ENCODE measurements at places on chromosomes 2 and 18. TPM values are rescaled to one million over a fixed set of nuclear protein-coding genes. Genes with fewer than 3 reads are reported as not detected.

The POTEF gene
- total RNA-seq = 0.25 TPM

The TUBB8B gene
- not detected for total RNA-seq

GRCh38 chr2:173929441-173929840, 35.7 kb downstream of the SP3 start:
- DNase-seq = no peak

The AQP12B gene
- total RNA-seq = not detected

The OTOS gene
- total RNA-seq = not detected

The SERPINB10 gene
- not detected for total RNA-seq

DNA sequence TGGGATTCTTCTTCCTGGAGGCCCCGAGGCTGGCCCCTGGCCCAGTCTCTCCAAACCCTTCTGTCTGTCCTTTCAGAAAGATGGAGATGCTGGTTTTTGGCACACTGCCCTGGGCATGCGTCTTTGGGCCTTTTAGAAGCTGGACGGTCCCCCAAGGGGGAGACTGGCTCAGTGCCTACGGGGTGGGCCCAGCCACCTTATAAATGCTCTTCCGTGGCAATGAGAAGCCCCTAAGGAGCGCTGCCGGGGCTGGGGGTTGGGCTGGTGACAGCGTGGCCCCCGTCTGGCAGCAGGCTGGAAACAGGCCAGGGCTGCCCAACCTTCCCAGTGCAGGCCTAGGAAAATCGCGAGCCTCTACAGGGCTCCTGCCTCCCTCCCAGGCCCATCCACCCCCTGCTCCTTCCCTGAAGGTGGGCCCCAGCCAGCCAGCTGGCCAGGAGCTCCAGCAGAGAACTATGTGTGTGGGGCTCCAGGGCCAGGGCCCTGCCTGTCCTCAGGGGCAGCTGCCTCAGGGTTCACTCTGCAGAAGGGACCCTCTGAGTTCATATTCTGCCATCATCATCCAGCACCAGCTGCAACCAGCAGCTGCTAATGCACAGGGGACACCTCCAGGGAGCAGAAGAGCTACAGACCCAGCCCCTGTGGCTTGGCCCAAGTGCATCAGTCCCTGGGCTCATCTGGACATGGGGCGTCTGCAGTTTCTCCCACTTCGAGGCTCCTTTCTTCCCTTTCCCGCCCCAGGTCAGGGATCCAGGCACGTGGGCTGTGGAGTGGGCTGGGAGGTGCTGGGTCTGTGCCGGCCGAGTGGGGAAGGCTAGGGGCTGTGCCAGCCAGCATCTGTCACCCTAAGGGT, 107.6 kb upstream of the OTOS start:
- DNase-seq = no peak

The GNAL gene
- total RNA-seq = 0.51 TPM

The C2orf66 gene
- total RNA-seq = under 0.01 TPM

The FAM124B gene
- 48.8 TPM for total RNA-seq

- DNase-seq = no peak
Observed at GRCh38 chr2:27960237-27960912, 69.8 kb downstream of the BABAM2 start.

The EGR4 gene
- total RNA-seq = not detected

- DNase-seq = no peak
Observed at GRCh38 chr2:111904726-111905474, 6.5 kb downstream of the MERTK start.

DNA sequence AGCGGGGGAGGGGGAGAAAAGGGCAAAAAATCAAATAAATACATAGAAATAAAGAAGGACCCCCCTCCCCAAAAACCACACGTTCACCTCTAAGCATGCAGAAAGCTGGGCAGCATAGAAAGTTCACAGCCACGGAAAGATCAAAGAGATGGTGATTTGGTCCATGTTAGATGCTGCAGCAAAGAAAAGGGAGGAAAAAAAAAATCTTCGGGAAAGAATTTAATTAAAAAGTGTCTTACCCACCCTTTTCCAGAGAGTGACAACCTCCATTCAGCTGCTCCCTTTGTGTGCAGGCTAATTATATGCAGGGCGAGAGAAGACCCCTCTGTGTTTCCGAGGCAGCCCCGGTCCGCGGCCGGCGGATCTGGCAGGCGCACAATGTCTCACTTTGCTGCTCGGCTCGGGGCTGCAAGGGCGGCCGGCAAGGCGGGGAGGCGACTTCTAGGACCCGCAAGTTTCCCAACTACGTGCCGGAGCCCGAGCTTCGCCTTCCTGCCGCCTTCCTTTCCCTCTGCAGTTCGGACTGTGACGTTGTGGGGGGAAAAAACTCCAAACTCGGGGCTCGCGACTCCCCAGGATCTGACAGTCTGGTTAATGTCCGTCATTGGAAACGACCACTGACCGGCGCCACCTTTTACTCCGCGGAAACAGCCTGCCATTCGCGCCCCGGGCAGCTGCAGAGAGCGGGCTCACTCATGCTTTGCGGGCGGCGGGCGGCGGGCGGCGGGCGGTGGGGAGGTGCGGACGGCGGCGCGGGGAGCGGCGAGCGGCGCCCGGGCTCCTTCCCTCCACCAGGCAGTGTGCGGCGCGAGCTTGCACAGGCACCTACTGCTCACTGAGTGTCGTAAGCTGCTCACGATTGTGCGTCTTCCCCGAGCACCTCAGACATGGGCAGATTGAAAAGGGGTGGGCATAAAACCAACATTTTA, at the start of gene LRRTM1:
TSS of gene LRRTM1 (minus strand) at position 844 of the 929 bp plus-strand sequence. CDS start 933 bp downstream, outside the sequence.
- DNase-seq = no peak

DNA sequence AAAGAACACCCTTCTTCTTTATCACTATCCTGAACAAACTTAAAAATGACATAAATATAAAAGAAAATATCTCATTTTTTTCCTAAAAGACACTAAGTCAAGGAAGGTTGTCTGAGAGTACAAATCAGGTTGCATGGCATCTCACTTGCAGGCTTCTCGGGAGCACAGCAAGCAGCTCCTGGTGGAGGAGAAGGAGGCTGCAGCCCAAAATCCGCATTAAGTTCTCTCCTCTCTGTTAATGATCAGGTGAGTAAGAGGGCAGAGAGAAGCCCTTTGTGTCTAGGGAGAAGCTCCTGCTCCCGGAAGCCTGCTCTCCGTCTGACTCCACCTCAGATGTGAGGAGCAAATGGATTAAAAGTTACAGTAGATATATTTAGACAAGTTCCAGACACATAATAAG, 35.0 kb upstream of the DOK6 start:
- no peak for DNase-seq

DNA sequence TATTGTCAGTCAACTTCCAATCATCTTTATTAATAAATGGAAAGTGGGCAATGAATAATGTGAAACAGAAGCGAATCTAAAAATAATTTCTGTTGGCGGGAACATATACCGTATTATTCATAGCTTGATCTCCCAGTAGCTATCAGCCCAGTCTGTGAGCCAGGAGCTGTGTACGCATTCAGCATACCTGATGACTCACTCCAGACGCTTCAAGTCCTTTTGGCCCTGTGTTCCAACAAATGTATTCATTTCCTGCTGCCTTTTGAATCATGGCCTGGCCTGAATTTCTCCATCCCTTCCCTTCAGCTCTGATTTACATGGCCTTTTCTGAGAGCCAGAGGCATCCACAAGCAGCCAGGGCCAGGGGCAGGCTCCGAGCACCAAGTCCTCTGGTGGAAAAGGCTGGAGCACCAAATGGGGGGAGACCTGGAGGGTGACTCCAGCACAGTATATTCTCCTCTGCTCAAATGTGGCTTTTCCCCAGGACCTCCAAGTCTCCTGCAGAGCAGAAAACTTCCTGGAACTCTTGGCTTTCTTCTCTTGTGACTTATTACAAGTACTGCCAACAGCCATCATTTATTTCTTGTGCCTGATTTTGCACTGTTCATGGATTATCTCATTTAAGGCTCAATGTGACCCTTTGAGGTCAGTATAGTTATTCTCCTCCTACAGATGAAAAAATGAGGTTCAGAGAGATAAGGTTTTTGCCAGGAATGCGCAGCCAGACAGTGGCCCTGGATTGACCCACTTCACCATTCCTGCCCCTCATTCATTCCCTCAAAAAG, 108.7 kb downstream of the EN1 start:
- DNase-seq = peak; percentile 75

DNA sequence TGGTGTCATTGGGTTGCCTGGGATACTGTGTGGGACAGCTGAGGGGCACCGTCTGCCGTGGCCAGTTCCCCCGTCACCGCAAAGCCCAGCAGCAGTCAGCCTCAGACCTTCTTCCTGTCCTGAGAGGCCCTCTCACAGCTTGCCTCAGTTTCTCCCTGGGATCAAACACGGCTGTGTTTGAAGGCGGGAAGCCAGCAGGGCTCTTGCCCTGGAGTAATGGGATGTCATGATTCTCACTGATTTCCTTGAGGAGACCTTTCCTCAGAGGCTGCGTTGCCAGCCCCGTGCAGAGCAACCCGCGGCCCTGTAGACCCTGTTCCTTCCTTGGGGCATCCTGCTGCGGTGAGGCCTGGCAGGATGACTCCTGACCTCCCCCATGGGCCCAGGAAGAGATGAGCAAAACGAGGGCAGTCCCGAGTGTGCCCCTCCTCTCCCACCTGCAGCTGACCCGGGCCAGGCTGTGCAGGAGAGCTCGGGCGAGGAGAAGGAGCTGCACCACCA, 13.9 kb upstream of the NFATC1 start:
- DNase-seq = no peak

DNA sequence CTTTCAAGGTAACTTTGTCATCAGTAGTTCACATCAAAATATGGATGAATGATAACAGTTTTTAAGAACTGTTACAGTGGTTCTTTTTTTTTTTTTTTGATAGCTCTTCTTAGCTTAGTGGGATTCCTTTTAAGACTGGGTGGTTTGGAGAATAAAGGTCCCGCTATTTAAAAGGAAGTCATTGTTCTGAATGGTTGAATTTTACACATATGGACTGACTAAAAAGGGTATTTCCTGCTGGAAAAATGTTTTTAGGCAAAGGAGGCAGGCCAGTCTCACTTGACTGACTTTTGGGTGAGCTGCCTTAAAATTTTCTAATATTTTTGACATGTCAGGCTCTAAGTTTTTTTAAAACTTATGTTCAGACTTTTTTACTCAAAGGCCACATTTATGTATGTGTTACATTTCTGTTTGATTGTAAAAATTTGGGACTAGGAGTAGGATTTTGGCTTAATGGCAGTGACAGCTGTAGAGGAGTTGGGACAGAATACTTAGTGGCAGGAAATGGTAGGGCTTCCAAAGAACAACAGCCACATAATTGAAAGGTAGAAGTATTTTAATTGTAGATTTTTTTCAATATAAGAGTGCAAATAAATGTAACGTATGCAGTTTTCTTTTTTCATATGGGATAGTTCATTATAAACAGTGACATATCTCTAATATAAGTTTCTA, 13.7 kb downstream of the VAPA start:
- DNase-seq = no peak

The TRIM54 gene
- 0.51 TPM for total RNA-seq

- DNase-seq = no peak
Observed at GRCh38 chr2:100376836-100377235, 40.6 kb downstream of the CHST10 start.

DNA sequence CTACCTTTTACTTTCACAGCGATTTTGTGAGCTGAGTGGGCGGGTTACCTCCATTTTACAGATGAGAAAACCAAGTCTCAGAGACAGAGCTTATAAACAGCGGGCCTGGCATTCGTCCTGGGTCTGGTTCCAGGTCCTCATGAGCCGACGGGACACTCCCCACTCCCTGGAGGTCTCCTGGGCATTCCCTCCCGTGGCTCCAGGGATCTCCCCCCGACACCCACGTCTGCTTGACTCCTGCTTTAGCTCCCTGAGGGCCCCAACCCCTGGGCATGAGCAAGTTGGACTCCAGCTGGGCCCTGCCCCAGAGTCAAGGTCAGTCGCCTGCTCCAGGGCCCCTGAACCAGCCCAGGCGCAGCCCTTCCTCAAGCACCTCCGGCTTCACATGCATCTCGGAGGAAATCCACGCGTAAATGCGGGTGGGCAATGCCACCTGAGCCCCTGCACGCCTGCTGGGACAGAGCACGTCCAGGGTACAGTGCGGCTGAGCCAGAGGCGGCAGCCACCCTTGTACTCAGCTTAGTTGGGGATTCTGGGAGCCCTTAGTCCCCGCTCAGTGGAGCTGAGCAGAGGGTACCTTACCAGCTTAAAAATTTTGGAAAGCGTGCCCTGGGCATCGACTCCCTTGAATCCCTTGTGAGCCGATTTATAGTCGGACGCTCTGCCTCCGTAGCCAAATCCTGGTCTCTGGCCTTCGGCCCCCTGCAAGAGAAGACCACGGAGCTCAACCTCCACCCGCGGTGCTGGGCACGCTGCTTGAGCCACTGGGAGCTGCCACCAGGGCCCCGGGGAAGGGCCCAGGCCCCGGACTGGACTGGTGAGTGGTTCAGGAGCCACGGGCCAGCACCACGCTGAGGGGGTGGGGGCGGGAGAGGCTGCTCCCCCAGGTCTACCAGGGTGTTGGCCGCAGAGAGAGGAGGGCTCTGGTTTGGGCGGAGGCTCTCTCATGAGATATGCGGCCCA, 148.1 kb downstream of the MBP start:
- no peak for DNase-seq

GRCh38 chr18:40868110-40868858, 1086.8 kb upstream of the PIK3C3 start:
- no peak for DNase-seq

DNA sequence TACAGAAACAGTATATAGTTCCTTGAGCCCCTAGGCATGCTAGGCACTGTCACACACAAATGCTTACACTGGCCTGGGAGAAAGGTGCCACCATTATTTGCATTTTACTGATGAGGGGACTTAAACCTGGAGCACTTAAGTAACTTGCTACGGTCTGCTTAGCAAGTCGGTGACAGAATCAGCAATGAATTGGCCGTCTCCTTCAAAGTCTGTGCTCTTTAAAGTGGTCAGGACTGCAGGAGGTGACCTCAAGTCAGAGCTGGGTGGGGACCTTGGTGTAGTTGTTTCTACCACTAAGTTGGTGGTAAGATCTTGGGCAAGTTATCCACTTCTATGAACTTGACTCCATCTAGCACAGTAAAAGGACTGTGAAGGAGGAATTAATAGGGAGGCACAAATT, 34.8 kb downstream of the PTPRM start:
- no peak for DNase-seq

- DNase-seq = no peak
Observed at GRCh38 chr2:39618236-39618635, 47.5 kb upstream of the TMEM178A start.

- DNase-seq = no peak
Observed at GRCh38 chr2:29844713-29845326, 76.6 kb downstream of the ALK start.

The PSMA8 gene
- not detected for total RNA-seq

The SH3BP4 gene
- 16.0 TPM for total RNA-seq

GRCh38 chr2:239140346-239141020, 260.3 kb downstream of the HDAC4 start:
- no peak for DNase-seq

DNA sequence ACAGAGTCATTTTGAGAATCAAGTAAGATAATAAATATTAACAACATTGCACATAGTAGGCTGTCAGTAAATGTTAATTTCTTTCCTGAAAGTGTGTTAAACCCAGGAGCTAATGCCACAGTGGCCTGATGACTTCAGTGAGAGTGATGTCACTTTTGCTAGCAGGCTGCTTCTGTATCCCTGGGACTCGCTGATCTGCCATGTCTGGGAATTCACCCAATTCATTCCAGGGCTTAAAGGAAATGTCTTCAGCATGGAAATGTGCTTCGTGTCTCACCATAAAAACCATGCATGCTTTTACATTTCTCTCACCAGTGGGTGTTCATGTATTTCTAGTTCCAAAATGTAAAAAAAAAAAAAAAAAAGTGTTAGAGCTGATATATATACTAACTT, 56.8 kb upstream of the MAPRE3 start:
- no peak for DNase-seq

The CCDC102B gene
- 34.0 TPM for total RNA-seq

- DNase-seq = no peak
Observed at GRCh38 chr18:79955302-79956075, 4.0 kb upstream of the SLC66A2 start.
